ENCODE measurements at places on chromosomes 13 and 19. TPM values are rescaled to one million over a fixed set of nuclear protein-coding genes. Genes with fewer than 3 reads are reported as not detected.
A peak's percentile ranks its signal among the peaks of the same experiment; 100 is the strongest.

GRCh38 chr13:40790154-40790616 is 774 bp downstream of the SLC25A15 start:
- peak overlapping the region; percentile 79 for H3K4me3 ChIP-seq
- peak overlapping the region; percentile 53 for H3K27ac ChIP-seq
- H3K27me3 ChIP-seq: no peaks in the 10 kb centered on the region
- peaks cover 21% of the 10 kb centered on the region for H3K4me1 ChIP-seq
- H3K36me3 ChIP-seq: peaks cover 3% of the 10 kb centered on the region

DNA sequence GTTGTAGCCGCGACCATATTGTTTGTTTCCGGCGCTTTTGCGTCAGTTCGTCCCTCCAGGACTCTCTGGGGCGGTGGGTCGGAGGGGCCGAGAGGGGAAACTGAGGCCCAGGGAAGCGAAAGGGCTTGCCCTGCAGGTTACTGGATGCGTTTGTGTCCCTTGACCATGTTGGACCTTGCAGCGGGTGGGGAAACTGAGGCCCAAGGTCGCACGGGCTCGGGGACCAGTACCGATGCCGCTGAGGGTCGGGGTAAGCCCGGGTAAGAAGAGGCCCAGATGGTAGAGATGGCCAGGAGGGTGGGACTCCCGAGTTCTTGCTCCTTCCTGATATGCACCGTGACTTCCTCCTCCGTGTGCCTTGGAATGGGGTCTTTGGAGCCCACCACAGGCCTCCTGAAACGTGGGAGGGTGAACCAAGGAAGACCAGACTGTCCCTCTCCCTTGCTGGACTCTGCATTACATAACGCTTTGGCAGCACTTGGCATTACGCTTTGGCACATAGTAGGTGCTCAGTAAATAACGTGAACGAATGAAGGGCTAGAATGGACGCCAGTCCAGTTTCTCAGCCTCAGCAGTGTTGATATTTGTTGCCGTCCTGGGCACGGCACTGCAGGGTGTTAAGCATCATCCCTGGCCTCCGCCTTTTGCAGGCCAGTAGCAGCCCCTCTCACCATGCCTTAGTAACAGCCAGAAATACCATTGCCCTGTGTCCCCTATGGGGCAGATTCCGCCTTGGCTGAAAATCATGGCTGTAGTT is 743 bp downstream of the CHAF1A start:
- H3K27me3 ChIP-seq: no peaks in the 10 kb centered on the region
- H3K27ac ChIP-seq: peak overlapping the region; percentile 91
- H3K4me1 ChIP-seq: peaks cover 42% of the 10 kb centered on the region
- peak; percentile 67 for DNase-seq
- H3K4me3 ChIP-seq: peak overlapping the region; percentile 98

- peaks cover 27% of the 10 kb centered on the region for H3K4me1 ChIP-seq
- H3K36me3 ChIP-seq: peaks cover 8% of the 10 kb centered on the region
- H3K4me3 ChIP-seq: peak overlapping the region; percentile 32
- H3K27ac ChIP-seq: peak overlapping the region; percentile 51
- H3K27me3 ChIP-seq: no peaks in the 10 kb centered on the region
Observed at GRCh38 chr19:46748325-46749109, 2.3 kb upstream of the STRN4 start.

DNA sequence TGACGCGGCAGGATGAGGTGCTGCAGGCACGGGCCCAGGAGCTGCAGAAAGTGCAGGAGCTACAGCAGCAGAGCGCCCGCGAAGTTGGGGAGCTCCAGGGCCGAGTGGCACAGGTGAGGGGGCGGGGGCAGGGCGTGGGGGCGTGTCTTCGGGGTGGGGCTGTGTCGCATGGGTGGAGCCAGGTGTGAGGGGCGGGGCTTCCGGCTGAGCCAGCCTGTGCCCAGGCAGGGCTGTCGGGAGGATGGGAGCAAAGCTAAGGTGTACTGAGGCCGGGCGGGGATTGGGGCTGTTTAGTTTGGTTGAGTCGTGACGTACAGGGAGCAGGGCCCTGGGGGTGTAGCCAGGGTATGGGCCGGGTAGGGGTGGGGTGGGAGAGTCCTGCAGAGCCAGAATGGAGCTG is 62.3 kb downstream of the KCNC3 start:
- no peak overlapping the region for H3K27ac ChIP-seq
- no peaks in the 10 kb centered on the region for H3K4me1 ChIP-seq
- no peaks in the 10 kb centered on the region for H3K36me3 ChIP-seq
- DNase-seq: peak; percentile 71
- peaks cover 6% of the 10 kb centered on the region for H3K27me3 ChIP-seq

The CEACAM20 gene
- total RNA-seq: not detected

The ZNF284 gene
- 1.2 TPM for total RNA-seq

GRCh38 chr13:72849571-72849970 is 67.6 kb downstream of the PIBF1 start:
- no peaks in the 10 kb centered on the region for H3K27me3 ChIP-seq
- DNase-seq: no peak
- peaks cover 33% of the 10 kb centered on the region for H3K36me3 ChIP-seq
- no peaks in the 10 kb centered on the region for H3K4me1 ChIP-seq
- no peak overlapping the region for H3K27ac ChIP-seq
- no peak overlapping the region for H3K4me3 ChIP-seq

DNA sequence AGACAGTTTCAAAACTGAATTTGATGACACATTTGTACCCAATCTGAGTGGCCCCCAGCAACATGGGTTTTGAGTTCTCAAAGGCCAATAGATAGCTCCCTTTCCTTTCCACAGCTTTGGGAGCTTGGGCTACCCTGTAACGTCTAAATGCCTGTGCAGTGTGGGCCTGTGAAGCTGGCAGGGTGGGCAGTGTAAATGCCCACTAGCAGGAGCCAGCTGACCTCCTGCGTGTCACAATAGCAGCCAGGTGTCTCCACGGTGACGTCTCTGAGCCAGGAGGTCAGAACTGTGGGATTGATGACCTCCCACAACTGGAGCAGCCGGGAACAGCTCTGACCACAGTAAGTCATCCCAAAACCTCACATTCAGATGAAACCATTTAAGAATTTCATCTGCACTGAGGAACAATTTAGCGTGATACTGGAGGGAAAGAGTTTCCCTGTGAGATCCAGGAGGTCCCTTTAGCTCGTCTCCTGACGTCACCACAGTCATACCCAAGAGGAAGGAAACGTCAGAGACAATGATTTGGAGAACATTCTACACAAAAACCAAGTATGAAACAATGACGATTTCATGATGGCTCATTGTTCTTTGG is at the start of gene IPO5:
IPO5 (plus strand) TSS at position 300 of the 595 bp plus-strand sequence. CDS start 23,022 bp downstream, outside the sequence.
- DNase-seq: no peak
- H3K4me1 ChIP-seq: no peaks in the 10 kb centered on the region
- no peaks in the 10 kb centered on the region for H3K36me3 ChIP-seq
- no peak within 1 kb of the TSS for H3K4me3 ChIP-seq

The FLT1 gene
- 46.3 TPM for total RNA-seq

GRCh38 chr13:79226938-79227337 is 179.1 kb downstream of the RBM26 start:
- H3K27ac ChIP-seq: no peak overlapping the region
- no peaks in the 10 kb centered on the region for H3K36me3 ChIP-seq
- no peaks in the 10 kb centered on the region for H3K4me1 ChIP-seq
- no peak for DNase-seq
- peaks cover 23% of the 10 kb centered on the region for H3K27me3 ChIP-seq
- H3K4me3 ChIP-seq: no peak overlapping the region

The RAD23A gene
- total RNA-seq: 212 TPM

All from activated CD4-positive, alpha-beta T cell treated with anti-CD3 and anti-CD28 coated beads, Interleukin-2, amount 10 ng/mL, durations not matched to agents 24 days and 14 days (primary cell).